ENCODE measurements at places on chromosomes 2 and 18.

GRCh38 chr2:153287109-153287801, 191.3 kb downstream of the RPRM start:
- DNase-seq, result no peak

- peak; percentile 40 for DNase-seq
These were observed 1.1 kb upstream of the PGAP1 start for GRCh38 chr2:196927376-196928225.

DNA sequence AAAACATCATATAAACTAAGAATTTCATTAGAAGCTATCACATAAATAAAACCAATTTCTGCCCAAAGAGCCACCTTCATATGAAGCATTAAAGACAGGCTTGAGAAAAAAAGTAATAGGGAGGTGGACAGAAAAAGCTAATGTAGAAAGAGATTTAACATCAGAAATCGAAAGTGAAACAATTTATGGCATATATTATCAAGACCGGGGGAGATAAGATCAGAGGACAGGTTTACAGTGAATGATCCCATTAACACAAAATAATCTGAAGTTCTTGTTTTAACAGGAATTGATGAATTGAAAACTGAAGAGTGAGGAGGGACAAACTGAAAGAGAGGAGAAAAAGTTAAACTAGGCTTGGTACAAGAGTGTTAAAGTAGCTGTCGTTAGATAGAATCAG, 786.3 kb upstream of the FSHR start:
- no peak for DNase-seq

GRCh38 chr18:44686156-44686555, 5.5 kb downstream of the SETBP1 start:
- no peak for DNase-seq

GRCh38 chr2:214853906-214854305, 44.4 kb upstream of the BARD1 start:
- DNase-seq, result no peak

- DNase-seq, result no peak
These were observed 308.2 kb downstream of the FBXO15 start for GRCh38 chr18:73839441-73839840.

DNA sequence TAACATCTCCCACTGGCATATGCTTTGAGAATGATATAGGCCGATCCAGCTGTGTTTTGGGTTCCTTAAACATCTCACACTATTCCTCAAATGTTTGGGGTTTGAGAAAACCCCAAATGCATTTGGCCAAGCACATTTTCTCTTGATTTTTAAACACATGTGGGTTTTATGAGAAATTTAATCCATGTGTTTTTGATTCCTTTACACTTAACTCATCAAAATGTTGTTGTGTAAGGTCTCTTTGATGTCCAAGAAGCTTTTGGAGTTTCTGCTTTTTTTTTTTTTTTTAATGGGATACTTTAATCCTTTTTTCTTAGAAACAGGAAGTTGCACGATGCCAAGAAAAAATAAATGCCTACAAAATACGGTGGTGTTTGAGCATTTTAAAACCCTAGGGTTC, 339.8 kb upstream of the TCF4 start:
- no peak for DNase-seq

DNA sequence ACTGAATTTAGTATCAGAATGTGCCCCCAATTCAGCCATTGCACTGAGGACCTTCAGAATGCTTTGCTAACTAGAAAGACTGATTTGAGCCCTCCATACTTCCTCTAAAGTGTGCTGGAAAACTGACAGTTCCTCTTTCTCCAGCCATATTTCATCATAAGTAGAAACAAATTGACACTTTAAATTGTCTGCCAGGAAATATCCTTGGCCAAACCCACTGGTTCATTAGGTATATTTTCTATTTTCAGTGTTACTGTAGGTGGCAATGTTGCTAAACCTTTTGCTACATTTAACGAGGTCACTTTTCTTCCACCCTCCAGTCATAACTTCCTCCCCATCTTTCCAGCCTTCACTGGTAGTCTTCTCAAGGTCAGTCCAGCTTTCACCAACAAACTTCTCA, 21.5 kb downstream of the SP5 start:
- DNase-seq, result no peak

DNA sequence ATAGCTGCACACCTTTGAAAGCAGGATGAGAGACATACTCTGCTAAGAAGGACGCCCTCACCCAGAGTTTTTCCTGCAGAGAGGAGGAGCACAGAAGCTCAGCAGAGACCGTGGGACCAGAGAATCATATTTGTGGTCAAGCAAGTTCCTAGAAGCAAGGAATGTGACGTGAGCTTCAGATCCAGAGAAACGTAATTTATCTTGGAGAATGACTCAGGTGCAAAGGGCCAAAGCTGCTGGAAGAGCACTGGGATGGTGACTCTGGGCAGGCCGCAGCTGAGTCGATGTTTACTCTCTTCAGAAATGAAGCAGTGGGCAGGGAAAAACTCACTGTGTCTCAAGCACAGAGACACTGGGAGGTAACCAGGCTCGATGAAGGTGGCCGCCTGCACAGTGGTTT, 50.1 kb upstream of the IGFBP2 start:
- no peak for DNase-seq

DNA sequence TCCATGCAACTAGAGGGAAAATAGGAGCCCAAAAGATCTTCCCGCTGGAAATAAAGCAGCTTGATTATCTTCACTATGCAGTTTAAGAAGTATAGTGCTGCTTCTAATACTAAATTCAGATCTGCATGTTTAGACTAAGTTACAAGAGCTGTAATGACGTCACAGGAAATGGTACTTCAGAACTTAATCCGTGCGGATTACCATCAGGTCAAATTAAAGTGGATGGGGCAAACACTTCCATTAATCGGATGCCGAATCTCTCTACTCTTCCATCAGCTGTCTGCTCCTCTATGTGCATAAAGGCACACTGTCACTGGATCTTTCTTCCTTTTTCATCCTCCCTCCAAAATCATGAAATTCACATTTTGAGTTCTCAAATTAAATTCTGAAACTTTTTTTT, 52.6 kb downstream of the TRAPPC12 start:
- no peak for DNase-seq

GRCh38 chr2:231364961-231365810, 30.3 kb upstream of the B3GNT7 start:
- no peak for DNase-seq

GRCh38 chr18:32884543-32884942, 111.7 kb upstream of the KLHL14 start:
- DNase-seq, result no peak

- no peak for DNase-seq
These were observed 31.9 kb upstream of the RNU4ATAC start for GRCh38 chr2:121498731-121499130.

GRCh38 chr2:207787017-207787416, 17.3 kb upstream of the FZD5 start:
- no peak for DNase-seq

- no peak for DNase-seq
These were observed 143.4 kb downstream of the TMEM17 start for GRCh38 chr2:62362561-62362960.

GRCh38 chr2:36820942-36821605, 124.6 kb downstream of the VIT start:
- no peak for DNase-seq

DNA sequence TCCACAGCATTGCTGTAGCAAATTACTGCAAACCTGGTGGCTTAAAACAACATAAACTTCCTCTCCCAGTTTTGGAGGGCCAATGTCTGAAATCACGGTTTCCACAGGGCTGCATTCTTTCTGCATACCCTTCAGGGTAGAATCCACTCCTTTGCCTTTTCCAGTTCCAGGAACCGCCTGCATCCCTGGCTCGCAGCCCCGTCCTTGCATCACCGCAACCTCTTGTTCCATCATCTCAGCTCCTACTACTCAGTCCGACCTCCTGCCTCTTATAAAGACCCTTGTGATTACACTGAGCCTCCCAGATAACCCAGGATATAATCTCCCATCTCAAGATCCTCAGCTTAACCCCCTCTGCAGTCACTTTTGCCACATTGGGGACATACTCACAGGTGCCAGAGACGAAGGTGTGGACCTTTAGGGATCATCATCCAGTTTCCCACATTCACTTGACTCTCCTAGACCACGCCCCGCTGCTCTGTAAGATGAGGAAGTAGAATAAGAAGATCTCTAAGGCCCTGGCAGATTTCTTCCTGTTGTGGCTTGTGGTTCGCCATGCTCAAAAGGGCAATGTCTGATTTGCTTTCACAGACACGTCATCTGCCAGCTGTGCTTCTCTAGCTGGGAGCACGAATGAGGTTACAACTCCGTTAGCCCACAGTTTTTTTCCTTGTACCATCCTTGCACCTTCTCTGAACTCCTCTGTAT, 103.6 kb upstream of the AGAP1 start:
- DNase-seq, result no peak

DNA sequence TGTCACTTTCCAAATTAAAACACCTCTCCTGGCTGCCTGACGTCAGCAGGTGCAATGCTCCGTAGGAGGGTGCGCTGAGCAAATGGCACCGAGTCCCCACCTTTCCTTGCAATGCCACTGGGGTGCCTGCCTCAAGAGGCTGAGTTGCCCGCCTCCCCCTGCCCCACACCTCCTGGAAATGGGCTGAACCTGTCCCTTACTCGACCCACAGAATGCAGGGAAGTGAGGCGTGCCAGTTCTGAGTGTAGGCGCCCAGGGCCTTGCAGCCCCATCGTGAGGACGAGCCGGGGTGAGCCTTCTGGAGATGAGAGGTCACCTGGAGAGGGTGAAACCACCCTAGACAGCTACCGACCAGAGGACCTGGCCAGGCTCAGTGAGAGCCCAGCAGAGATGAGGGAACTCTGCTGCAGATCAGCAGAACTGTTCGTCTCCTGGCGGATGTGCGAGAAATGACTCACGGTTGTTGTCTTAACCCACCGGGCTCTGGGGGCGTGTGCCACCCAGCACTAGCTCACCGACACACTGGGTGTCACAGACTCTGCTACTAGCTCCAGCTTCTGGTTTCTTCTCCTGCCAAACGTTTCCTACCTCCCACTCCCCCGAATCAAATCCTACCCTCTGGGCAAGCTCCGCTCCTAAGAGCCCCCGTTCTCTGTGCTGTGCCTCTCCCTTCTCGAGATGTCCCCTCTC, 168.7 kb upstream of the HDAC4 start:
- no peak for DNase-seq

GRCh38 chr2:202636213-202636513, 1.4 kb downstream of the FAM117B start:
- no peak for DNase-seq

DNA sequence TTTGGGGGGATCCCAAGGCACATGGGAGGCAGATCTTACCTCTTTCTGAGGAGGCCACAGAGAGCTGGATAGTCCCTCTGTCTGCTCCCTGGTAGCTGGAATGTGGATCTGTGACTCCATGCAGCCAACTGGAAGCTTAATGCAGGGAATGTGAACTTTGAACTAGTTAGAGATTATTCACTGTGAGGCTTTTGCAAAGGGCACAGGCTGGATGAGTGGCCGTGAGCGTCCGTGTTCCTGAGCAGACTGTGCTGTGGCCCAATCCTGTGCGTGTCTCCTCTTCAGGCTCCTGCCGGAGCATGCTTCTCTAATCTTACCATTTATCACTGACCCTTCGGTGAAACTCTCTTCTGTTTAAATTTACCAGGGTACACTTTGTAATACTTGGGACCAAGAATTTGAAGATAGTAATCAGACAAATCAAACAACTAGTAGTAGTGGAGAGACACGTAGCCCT, 187.6 kb downstream of the PTPRM start:
- DNase-seq, result no peak

DNA sequence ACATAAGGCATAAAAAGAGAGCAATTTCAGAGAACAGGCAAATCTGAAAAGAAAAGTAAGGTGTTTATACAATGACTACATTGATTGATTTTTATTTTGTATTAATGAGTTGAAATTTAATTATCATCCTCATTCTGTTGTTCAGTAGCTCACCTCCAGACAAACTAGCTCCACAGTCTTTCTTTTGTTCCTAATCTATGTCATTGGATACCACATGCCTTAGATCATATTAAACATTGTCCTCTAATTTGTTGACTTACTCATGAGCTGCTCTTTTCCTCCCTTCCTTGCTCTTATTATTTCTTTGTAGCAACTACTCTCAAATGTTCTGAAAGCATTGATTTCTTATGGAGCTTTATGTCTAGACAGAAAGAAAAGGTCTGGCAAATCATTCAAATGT, 185.5 kb upstream of the ZSWIM2 start:
- DNase-seq, result no peak

DNA sequence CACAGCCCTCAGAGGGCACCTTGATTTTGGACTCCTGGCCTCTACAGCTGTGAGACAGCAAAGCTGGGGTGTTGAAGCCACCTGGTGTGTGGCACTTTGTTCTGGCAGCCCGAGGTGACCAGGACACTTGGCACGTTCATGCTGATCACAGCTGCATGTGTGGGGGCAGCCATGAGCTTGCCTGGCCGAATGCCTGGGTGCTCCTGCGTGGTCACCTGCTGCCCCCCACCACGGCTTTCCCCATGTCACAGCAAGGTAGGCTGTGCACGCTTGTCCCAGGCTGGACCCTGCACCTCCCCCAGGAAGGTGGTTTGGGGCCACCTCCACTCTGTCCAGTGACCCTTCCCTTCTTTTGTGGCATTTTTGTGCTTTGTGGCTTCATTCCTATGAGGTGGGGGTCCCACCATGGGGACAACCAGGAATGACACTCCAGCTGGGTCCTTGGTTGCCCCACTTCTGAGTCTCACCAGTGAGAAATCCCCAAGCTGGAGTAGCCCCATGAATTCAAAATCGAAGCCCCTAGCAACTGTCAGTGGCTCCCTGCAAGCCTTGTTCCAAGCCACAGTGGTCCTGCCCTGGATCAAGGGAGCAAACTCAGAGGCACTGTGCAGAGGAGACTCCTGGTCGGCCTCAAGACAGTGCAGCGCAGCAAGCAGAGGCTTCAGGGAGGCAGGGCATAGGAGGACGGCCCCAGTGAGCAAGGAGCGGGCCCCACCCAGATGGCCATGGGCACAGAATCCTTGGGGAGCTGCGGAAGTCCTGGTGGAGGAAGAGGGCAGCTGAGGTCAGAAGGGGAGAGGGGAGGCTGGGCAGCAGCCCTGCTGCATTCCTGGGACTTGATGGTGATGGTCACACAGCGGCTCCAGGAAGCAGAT, 121.4 kb upstream of the HS6ST1 start:
- DNase-seq, result no peak

DNA sequence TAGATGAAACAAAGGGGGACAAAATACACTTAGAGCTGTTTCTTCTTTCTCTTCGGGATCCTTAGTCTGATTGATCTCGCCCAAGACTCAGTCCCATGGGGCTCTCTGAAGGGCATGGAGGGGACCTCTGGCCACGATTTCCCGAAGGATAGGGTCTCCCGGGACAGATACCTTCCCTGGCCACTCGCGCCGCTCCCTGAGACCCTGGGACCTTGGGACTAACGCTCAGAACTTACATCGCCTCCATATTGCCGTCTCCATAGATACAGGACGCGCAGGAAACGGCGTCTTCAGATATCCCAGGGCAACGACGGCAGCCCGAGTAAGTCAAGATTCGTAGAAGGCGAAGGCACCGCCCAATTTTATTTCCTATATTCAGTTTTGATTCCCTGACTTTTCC, at the start of gene CFAP65:
Gene CFAP65, minus strand, starts transcription at position 265 of the 400 bp plus-strand sequence. CDS start 2,468 bp downstream, outside the sequence.
- no peak for DNase-seq
